ENCODE measurements at places on chromosomes 5 and 9.
A peak's percentile ranks its signal among the peaks of the same experiment; 100 is the strongest.

GRCh38 chr5:147276497-147276896 lies 41.7 kb downstream of the STK32A start:
- DNase-seq: no peak

DNA sequence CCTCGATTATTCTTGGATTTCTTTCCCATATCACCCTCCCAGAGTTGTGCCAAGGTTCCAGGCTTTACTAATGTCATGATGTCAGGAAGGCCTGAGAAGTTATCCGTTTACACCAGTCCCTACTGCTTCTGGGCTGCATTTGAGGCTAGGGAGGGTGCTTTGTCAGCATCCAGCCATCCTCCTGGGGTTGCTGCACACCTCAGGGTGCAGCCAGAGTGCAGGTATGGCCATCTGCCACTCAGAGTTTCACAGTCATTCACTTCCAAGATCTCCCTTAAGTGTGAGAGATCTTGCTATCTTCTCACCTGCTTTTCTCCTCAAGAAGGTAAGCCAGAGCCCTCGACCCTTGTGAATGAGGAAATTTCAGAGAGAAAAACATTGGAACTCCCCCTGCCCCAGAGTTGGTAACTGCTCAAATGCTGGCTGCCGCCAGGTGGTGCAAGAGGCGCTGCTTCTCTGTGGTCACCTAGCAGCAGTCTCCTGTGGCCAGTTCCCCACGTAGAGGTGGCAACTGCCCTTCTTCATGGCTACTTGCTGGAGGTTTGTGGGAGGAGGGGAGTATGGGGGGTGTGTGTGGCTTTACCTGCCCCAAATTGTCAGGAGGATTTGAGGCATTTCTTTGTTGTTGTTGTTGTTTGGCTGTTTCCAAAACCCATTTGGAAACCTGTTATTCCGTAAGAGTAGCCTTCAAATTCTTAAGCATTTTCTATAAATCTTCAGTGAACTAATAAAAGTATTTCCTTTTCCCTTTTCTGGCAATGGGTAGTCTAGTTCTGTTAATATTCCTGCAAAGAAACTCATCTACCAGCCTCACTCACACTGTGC lies 259.6 kb upstream of the DMRT1 start:
- peak; percentile 49 for DNase-seq

- DNase-seq: no peak
Measured at GRCh38 chr5:124847907-124848306, 101.5 kb upstream of the ZNF608 start.

DNA sequence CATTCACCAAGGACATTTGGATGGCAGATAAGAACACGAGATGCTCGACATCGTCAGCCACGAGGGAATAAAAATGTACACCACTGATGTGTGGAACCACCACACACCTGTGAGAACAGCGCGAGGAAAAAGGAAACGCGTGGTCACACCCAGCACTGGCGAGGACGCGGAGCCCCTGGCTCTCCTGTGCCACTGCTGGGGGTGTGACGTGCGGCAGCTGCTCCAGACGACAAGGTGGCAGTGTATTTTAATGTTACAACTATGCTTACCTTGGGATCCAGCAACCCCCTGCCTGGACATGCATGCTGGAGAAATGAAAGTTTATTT lies 13.6 kb upstream of the CEP72 start:
- DNase-seq: no peak

GRCh38 chr5:180990086-180990881 lies 1.6 kb downstream of the BTNL3 start:
- DNase-seq: no peak

DNA sequence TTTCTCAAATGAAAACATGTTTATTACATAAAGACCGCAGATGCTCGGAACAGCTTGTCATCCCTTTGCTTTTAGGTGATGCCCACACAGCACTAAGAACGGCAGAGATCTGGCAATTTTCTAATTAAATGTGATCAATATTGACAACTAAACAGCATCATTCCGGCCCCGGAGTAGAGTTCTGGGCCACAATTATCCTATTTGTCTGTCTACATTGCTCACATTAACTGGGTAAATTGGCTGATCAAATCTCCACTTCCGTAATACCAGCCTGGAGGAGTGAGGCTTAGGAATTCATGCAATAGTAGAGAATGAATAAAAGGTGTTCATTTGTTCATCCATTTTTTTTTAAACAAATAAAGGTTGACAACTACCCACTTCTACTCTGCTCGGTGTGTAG lies 245.1 kb upstream of the C9orf72 start:
- DNase-seq: no peak

DNA sequence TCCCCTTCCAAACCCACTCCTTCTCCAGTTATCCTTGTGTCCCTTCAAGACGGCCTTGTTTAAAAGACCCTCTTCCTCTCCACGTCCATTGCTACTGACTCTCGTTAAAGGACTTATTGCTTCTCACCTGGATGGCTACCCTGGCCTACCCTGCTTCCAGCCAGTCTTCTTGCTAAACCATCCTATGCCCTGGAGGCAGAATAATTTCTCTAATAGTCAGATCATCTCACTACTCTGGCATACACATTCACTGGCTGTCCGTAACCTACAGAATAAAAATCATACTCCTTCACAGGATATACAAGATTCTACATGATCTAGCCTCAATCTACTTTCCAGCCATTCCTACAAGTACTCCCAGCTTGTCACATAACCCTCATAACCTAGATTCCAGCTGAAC lies 92.6 kb downstream of the TRPM6 start:
- no peak for DNase-seq

DNA sequence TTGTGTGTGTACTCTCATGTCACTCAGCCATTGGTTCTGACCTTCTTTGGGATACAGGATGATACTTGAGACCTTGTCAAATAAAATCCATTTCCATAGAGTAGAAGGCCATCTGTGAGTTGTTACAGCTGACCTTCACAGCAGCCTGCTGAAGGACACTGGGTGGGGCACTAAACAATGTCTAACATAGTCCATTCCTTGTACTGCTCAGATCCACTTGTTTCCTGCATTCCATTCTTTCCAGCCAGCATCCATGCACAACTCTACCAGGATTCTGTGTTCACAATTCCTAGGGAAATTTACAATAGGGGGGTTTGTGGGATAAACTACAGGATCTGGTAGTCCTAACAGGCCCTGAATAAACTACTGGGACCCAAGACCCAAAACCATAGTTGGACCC lies 286.4 kb downstream of the RASEF start:
- no peak for DNase-seq

DNA sequence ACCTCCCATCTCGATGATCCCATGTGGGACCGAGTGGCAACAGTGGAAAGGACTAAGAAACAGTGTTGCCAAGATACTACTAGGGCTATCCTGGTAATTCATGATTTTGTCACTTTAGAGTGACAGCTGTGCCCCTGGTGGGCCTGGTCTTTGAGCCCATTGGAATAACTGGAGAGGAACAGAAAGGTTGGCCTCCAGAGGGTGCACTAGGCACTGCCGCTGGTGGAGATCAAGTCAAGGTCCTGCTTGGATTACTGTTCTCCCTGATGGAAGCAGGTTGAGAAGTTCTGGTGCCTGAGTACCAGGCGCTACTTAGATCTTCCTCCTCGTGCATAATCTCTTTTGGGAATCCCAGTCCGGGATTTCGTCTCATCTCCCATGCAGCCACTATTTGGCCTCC lies 129.6 kb downstream of the SEC61B start:
- DNase-seq: no peak

DNA sequence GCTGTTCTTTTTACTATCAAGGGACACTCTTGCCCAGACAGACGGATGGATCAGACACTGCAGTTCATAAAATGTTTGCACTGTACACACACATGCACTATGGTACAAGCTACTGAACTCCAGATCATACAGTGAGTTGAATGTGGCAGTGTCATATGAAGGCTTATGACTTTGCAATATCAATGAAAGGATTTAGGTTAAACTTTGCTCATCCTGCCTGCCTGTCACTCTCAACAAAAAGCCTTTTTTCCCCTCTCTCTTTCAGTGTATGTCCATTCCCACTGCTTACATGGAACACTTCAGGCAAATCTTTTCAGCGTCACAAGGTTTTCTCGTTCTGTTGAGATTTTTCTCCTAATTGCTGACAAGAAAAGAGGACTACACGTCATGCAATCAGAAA lies 97.4 kb downstream of the BNC2 start:
- no peak for DNase-seq

DNA sequence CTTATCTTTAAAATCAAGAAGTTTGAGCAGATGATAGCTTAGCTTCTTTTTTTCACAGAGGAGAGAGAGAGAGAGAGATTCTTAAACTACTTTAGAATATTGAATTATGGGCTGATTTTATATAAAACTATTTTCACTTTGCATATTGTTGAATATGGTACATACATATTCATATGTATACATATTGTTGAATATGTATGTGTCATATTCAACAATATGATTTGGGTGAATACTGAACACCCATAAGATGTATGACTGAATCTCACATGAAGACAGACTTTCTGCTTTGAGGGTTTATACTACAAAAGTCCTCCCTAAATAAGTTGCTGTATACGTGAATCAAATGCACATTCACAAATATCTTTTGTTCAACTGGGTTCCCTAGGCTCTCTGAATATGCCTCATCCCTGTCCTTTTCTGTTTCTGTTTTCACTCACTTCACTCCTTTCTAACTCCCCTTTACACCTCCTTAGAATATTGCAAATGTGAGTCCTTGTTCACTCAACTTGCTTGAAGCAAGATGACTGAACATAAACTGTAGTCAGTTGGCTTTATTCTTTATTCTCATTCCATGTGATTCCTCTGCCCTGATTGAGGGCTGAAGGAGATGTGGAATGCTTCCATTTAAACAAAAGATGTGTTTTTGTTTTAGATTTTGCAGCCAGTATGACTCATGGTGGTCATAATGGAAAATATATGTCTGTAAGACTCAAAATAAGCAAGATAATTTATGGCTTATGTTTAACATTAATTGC lies 225.4 kb upstream of the DAB2 start:
- DNase-seq: no peak

GRCh38 chr5:111966290-111966689 lies 209.3 kb upstream of the NREP start:
- no peak for DNase-seq

DNA sequence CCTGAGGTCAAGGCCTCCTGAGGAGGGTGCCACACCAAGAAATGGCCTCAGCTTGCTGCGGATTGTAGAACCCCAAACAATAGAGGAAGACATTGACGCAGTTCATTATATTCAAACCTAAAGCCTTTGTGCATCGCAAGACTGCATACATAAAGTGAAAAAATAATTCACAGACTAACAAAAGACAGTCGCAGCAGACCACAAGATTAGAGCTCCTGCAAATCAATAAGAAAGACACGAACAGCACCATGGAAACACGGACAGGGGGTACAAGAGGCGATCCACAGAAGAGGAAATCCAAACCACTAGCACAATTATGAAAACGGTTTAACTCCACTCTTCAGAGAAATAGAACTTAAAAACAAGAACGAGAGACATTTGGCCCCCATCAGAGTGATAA lies 10.0 kb upstream of the TCOF1 start:
- DNase-seq: no peak

- DNase-seq: no peak
Measured at GRCh38 chr9:123096987-123097386, 63.5 kb downstream of the GPR21 start.

DNA sequence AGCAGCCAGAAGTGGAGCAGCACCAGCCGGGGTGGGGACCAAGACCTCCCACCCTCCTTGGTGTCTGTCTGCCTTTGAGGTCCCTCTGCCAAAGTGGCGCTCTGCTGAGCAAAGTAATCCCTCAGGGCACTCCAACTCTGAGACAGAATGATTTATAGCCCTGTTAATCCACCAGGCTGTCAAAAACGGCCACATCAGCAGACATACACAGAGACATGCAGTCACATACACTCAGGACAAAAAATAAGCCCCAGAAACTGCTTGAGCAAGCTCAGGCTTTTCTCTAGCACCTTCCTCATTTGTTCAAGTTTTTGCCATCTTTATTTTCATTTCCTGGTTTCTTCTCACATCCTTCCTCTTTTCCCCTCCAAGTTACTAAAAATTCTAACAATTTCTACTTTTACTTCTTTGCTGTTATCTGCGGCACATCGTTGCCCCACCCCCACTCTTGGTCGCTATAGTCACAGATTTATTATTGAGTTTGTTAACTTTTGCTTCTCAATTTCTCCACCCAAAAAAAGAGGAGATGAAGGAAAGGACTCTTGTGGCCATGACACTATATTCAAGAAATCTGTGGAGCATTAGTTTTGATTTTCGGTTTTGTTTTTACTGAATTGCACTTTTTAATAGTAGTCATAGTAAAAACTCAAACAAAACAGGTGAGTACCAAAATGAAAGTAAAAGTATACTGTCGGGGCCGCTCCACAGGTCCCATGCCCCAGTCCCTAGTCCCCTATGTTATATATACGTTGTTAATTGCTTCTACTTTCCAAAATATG lies 17.4 kb upstream of the ADRB2 start:
- peak; percentile 71 for DNase-seq

GRCh38 chr5:137220523-137220927 lies 278.6 kb downstream of the SPOCK1 start:
- peak; percentile 87 for DNase-seq

GRCh38 chr9:127535834-127536233 lies 76.2 kb upstream of the STXBP1 start:
- DNase-seq: peak; percentile 60

GRCh38 chr5:144377207-144377606 lies 206.5 kb downstream of the KCTD16 start:
- no peak for DNase-seq

DNA sequence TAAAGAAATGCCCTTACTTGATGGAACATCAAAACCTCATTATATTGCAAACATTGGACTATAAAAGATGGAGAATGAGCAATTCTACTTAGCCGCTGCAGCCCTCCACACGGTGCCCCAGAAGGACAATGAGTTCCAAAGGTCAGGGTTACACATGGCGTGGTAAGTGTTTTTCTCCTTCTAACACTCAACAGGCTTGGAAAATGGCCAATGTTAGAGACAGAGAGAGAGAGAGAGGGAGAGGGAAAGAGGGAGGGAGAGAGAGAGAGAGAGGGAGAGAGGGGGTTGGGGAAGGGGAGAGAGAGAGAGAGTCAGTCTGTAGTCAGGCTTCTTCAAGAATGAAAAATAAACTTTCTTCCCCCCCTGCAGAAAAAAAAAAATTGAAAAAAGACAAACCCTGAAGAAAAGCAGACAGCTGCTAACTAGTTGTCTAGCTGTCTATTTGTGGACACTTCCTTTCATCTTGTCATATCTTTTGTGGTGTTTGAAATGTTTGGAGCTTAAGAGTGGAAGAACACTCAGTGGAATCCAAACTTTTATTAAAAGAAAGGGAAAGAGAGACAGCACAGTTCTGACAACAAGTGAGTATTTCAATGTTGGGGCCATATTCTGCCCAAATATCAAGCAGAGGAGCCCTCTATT lies 324.8 kb downstream of the TMEM38B start:
- no peak for DNase-seq

DNA sequence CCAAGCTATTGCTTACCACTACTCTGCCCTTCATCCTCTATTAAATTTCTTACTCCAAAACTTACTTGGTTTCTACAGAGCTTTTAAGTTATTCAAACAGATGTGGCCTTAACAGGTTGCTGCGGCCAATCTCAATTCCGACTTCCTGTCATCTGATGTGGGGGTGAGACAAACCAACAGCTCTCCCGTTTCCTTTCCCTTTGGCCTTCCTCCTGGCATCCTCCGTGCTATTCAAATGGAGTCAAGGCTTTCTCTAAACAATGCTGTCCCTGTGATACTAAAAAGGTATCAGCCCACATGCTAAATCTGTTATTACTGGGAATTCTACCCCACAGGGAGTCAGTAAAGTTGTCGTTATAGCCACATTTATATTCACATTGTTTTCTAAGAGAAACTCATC lies 11.8 kb downstream of the RBM18 start:
- DNase-seq: no peak

- DNase-seq: no peak
Measured at GRCh38 chr9:115522912-115523311, 405.0 kb upstream of the TNC start.

Measured in T47D (cell line).